DMS53 (cell line): ENCODE measurements at places on chromosomes 2 and 18.

DNA sequence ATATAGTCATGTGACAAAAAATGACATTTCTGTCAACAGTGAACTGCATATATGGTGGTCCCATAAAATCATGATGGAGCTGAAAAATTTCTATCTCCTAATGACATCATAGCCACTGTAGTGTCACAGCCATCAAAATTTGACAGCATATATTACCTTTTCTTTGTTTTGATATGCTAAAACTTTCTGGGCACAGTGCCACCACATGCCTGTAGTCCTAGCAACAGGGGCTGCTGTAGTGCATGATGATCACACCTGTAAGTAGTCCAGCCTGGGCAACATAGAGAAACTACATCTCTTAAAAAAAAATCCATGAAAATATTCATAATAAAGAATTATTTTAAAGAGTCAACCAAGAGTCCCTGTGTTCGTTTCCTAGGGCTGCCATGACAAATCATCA is 155.5 kb upstream of the SERTAD2 start:
- peak; percentile 7 for DNase-seq

GRCh38 chr2:45170191-45171135 is 161.2 kb upstream of the SIX2 start:
- DNase-seq, result peak; percentile 84

- no peak for DNase-seq
These were observed 219.6 kb downstream of the ETAA1 start for GRCh38 chr2:67616749-67617148.

GRCh38 chr2:193907561-193907960 is 1712.8 kb upstream of the TMEFF2 start:
- DNase-seq, result no peak

DNA sequence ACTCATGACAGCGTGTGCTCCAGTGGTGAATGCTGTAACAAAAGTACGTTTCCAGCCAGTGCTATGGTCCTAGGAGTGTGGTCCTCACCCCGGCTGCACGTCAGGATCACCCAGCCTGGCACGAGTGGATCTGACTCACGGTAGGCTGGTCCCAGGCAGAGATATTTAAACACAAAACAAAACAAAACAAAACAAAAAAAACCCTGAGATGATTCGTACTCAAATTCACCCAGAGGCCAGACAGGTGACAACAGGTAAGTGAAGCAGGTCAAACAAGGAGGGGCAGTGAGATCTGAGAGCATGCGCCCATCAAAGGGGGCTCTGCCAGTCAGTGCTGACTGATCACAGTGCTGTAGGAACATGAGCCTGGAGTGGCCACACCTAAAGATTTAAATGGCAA is 43.2 kb downstream of the C2orf76 start:
- DNase-seq, result peak; percentile 26

GRCh38 chr2:148565272-148565894 is 79.2 kb upstream of the EPC2 start:
- DNase-seq, result peak; percentile 5

- DNase-seq, result no peak
These were observed 34.5 kb upstream of the TBC1D8 start for GRCh38 chr2:101185656-101186055.

- no peak for DNase-seq
These were observed 1072.5 kb downstream of the SUCLG1 start for GRCh38 chr2:83386549-83386948.

GRCh38 chr2:140200764-140201163 is 1420.6 kb upstream of the NXPH2 start:
- DNase-seq, result no peak

DNA sequence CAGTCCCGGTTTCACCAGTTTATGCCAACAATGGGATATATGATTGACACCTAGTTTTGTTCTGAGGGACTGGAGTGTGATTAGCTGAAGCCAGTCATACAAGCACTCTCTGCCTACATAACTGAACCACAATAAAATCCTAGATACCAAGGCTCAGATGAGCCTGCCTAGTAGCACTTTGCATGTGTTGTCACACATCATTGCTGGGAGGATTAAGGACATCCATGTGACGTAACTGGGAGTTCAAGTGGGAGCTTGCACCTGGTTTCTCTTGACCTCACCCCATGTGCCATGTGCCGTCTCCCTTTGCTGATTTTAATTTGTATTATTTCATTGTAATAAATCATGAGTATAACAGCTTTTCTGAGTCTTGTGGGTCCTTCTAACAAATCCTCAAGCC is 90.3 kb downstream of the TMEM163 start:
- DNase-seq, result peak; percentile 87

GRCh38 chr2:209305746-209306196 is 118.1 kb upstream of the MAP2 start:
- no peak for DNase-seq

DNA sequence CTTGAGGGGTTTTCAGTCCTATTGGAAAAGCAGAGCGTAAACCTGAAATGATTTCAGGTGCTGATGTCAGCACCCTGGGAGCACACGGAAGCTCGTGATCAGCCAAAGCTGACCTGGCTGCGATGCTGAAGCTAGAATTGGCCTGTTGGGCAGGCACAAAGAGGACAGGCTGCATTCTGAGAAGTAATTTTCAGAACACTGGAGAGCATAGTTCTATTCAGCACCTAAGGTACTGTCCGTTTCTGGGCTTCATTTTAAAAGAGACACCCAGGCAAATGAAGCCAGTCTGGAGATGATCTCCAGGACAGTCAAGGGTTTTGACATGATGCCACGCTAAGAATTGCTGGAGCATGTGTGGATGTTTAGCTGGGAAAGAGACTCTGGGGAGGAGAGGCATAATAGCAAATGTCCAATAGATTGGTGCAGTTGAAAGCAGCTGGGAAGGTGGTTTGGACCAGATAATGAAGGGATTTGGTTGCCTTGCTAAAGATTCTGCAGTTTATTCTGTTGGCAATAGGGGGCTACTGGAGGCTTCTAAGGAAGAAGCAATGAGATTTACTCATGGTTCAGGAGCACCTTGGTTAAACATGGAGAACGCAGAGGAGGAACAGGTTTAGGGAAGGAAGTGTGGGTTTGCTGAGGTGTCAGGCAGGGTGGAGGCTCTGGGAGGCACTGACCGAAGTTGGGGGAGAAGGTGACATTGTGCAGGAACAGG is 86.6 kb downstream of the ACOXL start:
- peak; percentile 18 for DNase-seq

DNA sequence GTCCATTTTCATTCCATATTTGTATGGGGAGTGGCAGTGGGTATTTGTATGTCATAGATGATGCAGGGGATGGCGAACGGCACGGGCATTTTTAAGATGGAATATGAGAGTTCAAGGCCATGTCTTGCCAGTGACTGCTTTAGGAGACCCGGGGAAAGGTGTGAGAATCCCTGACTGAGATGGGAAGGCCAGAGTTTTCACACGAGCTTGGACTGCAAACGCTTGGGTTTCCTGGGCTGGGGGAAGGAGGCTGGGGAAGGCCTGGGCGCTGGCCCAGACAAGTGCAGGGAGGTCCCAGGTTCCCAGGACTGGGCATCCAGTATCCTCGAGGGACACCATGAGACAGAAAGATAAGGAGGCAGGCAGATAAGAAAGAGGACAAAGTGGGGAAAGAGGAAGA is 35.2 kb downstream of the CNGA3 start:
- no peak for DNase-seq

DNA sequence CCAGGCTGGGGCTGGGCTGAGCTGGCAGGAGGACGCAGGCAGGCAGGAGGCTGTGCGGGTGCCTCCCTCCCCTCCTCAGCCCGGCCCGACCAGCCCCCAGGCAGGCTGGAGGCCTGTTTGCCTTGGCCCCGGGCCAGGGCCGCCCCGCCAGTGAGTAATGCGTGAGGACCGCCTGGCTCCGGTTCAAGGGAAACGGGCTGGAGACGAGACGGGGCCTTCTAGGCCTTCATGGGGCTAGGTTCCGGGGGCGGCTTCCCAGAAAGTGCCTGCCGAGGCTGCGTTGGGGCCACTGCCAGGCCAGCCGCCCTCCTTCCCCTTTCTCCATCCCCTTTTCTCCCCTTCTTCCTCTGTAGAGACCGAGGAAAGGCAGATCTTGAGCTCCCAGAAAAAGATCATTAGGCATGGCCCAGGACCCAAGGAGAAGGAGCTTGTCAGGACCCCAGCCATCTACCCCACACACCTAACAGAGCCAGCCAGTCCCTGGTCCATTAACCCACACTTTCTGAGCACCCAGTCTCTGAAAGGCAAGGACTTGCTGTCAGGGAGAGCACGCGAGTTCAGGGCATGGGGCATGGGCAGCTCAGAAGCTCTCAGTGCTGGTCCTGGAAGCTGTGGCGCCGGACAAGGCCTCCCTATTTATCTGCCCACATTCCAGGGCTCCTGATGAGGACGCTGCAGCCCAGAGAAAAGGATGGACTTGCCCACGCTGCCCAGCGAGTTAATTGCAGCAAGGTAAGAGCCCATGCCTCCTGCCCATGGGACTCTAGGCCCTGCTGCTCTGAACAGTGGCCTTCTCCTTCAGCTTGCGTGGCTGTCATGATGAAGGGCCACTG is 48.5 kb downstream of the SMAD7 start:
- peak; percentile 97 for DNase-seq

DNA sequence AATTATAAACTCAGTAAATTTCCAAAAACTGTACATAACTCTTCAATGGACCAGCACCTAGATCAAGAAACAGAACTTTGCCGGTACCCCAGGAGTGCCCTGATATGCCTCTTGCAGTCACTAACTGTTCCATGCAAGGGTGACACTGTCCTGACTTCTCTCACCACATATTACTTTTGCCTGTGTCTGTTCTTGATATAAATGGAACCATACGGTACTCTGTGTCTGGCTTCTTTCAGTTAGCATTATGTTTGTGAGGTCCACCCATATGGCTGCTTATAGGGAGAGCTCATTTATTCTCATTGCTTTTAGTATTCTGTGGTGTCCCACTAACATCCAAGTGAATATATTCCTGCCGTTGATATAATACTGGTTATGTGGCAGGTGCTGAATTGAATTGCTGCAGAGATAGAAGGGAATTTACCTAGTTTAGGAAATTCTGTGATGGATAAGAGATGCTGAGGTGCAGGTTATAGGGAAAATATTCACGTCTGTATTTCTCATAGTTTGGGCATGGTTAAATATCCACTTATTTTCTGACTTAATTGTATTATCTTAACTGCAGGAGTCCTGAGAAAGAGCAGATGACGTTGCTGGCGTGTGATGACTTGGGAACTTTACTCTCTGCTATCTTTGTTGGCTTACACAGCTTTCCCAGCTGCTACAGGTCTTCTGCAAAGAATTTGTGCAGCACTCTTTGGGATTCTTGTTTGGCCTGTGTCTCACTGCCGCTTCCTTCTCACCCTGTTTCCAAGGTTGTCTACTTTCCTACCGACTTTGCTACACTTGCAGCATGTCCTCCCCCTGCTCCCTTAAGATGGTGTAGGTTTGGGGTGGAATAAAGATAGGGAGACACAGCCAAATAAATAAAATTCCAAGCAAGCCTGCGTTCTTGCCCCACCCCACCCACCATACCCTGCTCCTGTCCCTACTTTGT is 107.9 kb downstream of the MAP4K4 start:
- DNase-seq, result no peak

GRCh38 chr2:227325839-227326195 is 766 bp downstream of the MFF start:
- DNase-seq, result peak; percentile 56

DNA sequence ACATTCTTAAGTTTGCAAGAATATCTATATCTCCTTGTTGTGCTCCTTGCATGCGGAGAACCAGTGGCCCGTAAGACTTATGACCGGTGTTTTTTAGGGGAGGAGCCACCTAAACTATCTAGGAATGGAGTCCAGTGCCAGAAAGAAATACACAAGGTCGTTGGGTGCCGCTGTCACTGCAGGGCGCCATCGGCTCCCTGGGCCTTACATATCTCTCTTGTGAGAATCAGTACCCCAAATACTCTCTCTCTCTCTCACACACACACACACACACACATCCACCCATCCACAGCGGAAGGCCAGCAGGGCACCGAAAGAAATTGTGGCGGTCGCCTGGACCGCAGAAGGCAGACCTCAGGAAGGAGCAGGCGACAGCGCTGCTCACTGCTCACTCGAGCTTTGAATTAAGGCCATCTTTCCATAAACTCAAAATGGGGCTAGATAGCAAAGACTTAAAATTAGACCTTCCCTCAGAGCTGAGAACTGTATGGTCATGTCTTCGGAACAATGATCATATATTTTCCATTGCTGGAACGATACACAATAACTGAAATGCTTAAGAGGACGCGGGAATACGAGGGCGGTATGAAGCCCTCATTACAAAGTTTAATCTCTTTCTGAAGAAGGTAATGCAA is 10.4 kb downstream of the NR4A2 start:
- DNase-seq, result peak; percentile 60

GRCh38 chr2:65299246-65299645 is 71.6 kb downstream of the ACTR2 start:
- DNase-seq, result no peak

DNA sequence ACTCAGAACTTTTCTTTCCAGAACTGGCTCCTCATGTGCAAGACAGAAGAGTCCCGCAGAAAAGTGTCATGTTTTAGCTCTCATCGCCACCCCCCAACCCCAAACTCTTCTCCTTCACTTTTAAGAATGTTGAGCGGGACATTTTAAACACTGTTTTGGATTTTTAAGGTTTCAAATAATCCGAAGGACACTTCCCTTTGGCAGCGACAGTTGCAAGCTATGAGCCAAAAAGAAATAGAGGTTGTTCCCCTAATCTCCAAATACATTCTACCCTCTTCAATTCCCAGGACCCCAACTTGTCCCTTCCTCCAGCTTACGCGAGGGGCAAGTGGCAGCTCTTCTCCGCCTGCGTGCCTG is 678 bp upstream of the UBE2E3 start:
- DNase-seq, result no peak
